ENCODE measurements at places on chromosomes 16 and 17.

- DNase-seq = no peak
Measured at GRCh38 chr17:40472733-40473452, 28.5 kb downstream of the TNS4 start.

DNA sequence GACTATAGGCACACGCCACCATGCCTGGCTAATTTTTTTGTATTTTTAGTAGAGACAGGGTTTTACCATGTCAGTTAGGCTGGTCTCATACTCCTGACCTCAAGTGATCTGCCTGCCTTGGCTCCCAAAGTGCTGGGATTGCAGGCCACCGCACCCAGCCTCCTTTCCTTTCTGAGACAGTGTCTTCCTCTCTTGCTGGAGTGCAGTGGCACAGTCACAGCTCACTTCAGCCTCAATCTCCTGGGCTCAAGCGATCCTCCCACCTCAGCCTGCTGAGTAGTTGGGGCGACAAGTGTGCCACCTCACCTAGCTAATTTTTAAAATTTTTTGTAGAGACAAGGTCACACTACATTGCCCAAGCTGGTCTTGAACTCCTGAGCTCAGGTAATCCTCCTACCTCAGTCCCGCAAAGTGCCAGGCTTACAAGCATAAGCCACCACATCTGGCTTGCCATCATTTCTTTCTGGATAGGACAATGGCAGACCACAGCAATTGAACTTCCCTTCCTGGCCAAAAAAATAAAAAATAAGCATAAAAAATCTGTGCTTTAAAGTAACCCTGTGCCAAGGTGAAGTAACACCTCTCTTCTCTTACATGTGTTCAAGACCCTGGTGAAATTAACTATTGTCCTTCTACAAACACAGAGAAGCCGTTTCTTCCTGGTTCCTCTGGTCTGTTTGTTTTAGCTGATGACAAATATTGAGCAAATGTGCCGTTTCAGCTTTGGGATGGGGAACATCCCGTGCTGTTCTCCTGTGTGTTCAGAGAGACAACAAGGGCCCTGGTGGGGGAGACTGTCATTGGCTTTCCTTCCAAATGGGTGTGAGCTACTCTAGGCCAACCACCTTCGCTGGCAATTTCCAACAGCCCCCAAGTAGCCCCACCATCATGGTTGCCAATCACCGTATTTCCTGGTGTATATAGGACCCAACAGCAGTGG, 60.2 kb downstream of the EMP2 start:
- DNase-seq = no peak

- no peak for DNase-seq
Measured at GRCh38 chr17:48841395-48841831, 10.6 kb downstream of the CALCOCO2 start.

DNA sequence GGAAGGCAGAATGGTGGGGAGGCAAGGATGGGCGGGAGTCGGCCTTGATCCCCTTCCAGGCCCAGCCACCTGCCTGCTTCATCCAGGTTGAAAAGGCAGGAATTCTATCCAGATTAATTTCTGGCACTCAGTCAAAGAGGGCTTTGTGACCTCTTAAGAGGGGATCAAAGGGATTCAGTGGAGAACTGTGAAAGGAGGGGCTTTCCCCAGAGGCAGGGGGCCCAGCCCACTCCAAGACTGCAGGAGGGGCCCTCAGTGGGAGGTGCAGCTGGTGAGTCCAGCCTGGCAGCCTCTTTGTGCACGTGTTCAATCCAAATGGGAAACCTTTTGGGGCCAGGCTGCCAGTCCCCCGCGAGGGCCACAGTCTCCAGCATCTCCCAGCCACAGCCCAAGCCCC, 148.5 kb upstream of the PLCG2 start:
- no peak for DNase-seq

DNA sequence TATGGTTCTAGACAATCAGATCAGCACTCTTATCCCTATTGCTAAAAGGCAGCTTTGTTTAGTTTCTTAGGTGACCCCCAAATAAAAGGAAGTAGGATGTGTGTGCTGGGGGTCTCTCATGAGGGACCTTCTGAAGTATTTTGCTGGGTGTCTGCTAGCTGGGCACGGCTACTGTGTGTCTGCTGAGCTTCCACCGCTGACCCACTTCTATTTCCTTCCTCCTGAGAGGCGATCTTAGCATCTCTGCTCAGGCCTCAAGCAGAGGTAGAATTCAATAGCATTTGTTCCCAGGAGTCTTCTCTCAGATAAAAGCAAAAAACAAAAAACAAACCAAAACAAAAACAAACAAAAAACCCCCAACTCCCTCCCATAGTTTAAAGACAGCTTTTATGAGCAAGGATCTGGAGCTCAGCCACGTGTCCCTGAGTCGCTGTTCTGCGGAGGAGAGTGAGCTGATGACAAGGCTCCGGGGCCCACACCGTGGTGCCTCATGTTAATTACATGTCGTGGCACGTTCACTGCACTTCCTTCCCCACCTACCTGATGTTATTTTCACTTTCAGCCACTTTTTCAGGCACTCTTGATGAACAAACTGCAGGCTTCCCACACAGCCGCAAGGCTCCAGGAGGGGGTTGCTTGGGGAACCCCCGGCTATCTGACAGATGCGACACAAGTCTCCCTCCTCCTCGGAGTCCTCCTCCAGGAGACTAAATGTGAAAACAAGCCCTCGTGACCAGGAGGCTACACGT, 83.5 kb downstream of the MARCHF10 start:
- peak; percentile 19 for DNase-seq

- no peak for DNase-seq
Measured at GRCh38 chr16:74275031-74275636, 21.5 kb upstream of the PSMD7 start.

GRCh38 chr17:81509972-81510784, 2.4 kb downstream of the ACTG1 start:
- no peak for DNase-seq

DNA sequence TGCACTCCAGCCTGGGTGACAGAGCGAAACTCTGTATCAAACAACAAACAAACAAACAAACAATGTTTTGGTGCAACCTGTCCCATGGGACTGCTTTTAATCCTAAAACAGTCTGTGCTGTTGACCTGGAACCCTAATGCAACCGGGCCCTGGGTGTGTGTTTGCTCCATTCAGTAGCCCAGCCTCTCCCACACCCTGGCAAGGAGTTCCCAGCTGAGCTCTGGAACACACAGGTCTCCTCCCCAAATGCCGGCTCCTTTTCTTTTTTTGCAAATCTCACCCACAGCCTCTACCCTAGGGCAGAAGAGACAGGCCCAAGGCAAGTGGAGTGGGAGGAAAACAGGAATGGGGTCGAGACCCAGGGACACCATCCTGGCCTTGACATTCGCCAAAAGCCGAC, 29.8 kb upstream of the RASD1 start:
- no peak for DNase-seq

- DNase-seq = no peak
Measured at GRCh38 chr16:20905576-20905975, 5.0 kb downstream of the LYRM1 start.

- no peak for DNase-seq
Measured at GRCh38 chr17:80619535-80620235, 75.0 kb downstream of the RPTOR start.

DNA sequence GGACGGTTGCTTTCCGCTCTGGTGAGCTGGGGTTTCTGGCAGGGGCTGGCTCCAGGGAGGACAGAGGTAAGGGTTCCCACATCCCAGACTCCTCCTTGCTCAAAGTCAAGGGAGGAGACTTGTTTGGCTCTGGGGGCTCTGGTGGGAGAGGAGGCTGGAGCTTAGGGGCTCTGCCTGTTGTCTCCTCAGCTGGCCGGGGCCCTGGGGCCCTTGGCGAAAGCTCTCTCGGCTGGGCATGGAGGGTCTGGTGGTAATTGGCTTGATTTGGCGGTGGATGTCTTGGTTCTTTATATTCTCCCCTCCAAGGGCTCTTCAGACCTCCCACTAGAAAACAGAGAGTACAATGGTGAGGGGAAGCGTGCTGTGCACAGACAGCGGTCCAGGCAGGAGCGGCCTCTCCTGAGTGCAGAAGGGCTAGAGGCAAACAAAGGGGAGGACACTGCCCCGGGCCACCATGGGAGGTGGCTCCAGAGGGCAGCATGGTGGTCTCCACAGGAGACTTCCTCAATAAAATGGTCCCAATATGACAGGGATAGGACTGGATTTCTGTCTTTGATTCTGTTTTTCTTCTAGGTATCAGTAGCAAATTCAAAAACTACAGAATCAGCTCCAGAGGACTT, 5.7 kb upstream of the SPATA32 start:
- no peak for DNase-seq

- no peak for DNase-seq
Measured at GRCh38 chr16:88939972-88940861, 36.8 kb downstream of the CBFA2T3 start.

- no peak for DNase-seq
Measured at GRCh38 chr16:21990381-21990944, 10.5 kb downstream of the PDZD9 start.

DNA sequence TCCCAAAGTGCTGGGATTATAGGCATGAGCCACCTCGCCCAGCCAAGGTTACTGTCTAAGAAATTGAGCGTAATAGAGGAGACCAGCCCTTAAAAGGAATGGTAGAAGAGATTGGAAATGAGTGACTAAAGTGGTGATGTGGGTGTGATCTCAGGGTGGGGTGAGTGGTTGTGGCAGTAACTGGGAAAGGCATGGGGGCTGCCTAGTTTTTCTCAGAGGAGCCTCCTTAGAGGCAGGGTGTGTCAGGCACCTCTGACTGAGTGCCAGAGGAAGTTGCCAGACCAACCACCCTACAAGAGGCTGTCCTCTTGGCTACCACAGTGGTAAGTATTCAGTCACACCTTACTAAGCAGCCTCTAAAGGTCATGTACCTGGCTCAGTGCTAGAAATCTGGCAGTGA, 8.9 kb downstream of the DUS2 start:
- DNase-seq = no peak

GRCh38 chr17:21167303-21167702, 40.5 kb downstream of the DHRS7B start:
- DNase-seq = no peak

DNA sequence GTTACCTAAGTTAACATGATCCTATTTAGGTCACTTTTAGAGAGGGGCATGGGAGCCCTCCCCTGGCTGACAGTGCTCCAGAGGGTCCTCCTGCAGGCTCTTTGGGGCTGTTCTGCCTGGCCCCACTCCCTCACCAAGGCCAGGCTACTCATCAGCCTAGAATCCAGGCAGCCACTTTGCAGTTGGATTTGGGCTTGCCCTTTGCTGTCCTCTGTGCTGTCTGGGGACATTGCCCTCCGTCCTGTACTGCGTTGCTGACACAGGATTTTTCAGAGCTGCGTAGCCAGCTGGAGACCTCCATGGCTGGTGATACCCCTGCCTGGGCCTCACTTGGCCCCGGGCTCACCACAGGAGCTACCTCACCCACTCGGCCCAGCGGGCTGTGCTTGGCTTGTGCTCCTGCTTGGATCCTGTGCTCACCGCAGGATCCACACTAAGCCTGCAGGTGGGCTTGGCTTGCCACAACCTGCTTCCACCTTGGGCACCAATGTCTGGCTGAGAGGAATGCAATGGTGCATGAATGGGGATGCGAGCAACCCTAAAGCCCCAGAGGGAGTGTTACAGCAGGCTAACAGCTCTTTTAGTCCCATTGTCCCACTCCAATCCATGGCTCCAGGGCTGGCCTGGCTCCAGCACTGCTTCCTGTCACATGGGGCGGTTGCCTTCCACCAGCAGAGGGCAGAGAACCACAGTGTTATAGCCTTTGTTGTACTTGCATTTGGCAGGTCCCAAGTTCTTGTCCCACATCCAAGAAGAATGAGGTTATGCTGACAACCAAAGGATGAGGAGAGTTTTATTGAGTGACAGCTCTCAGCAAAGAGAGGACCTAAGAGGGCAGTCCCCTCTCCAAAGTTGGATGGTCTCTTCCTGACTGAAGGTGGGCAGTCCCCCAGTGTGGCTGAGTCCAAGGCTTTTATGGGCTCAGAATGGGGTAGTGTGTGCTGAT, 21.5 kb downstream of the CCL4 start:
- DNase-seq = no peak

- no peak for DNase-seq
Measured at GRCh38 chr16:49876716-49877129, 20.8 kb upstream of the ZNF423 start.

GRCh38 chr16:31242206-31242605, 17.6 kb upstream of the ITGAM start:
- DNase-seq = no peak

- no peak for DNase-seq
Measured at GRCh38 chr16:50664270-50664669, 16.8 kb downstream of the SNX20 start.

DNA sequence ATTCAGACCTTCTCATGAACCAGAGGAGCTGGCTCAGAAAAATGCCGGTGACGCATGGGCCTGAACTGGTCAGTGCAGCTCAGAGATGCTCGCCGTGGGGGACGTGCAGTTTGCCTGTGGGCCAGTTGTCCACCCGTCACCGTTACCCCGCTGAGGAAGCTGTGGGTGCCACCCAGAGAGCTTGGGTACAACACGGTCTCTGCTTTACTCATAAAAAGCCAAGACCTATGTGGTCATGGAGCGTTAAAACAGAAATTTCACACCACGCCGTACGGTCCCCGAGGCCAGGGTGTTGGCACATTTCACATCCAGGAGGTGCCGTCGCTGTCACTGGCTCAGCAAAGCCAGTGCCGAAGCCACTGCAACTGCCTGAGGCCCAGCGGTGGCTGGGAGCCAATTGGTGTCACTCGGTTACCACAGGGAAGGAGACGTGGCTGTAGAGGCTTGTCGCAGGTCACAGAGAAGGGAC, 120.9 kb downstream of the METRNL start:
- no peak for DNase-seq

DNA sequence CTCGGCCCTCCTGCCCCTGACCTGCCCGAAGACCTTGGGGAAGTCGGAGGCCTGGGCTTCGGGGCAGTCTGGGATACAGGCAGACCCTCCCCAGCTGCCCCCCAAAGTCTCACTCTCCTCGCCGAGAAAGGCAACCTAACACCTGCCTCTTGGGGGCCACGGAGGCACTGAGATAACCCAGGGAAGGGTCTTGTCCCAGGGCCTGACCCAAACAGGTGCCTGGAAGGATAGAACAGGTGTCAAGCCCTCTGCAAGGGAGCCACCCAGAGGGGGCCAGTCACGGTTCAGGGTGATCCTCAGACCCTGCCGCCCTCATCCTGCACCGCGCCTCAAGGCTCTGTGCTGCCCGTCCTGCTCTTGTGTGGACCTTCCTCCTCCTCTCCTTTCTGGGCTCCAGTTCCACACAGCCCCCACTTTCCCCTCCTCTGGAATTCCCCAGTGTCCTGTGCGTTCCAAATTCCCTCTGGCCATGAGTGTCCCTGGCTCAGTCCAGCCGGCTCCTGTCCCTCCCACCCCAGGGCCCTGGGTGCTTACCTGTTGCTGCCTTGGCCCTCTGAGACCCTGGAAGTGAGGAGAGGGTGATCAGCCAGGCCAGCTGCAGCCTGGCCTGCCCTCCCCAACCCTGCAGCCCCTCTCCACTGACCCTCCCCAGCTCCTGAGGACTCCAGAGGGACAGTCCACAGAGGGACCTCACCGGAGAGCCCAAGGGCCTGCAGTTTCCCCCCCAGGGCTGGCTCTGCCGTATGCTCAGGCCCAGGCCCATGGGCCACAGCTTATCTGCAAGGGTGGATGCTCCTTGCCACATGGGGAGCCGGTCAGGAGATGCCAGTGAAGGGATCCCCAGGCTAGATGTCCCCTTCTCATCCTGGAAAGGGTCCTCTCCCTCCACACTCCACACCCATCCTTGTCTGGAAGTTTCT, 3.8 kb downstream of the PRSS27 start:
- no peak for DNase-seq

All from effector CD8-positive, alpha-beta T cell (primary cell).